IPS-NIHi11 (cell line): ENCODE measurements at places on chromosomes 7 and 10.
A peak's percentile ranks its signal among the peaks of the same experiment; 100 is the strongest.

GRCh38 chr10:28664369-28664740, 13.0 kb upstream of the BAMBI start:
- no peak for DNase-seq

GRCh38 chr7:35694161-35694783, 663 bp downstream of the HERPUD2 start:
- DNase-seq, result no peak

- DNase-seq, result no peak
These were observed 235.9 kb upstream of the ZNF32 start for GRCh38 chr10:43884501-43885105.

- no peak for DNase-seq
These were observed 909.7 kb downstream of the DNAJB9 start for GRCh38 chr7:109479388-109479787.

DNA sequence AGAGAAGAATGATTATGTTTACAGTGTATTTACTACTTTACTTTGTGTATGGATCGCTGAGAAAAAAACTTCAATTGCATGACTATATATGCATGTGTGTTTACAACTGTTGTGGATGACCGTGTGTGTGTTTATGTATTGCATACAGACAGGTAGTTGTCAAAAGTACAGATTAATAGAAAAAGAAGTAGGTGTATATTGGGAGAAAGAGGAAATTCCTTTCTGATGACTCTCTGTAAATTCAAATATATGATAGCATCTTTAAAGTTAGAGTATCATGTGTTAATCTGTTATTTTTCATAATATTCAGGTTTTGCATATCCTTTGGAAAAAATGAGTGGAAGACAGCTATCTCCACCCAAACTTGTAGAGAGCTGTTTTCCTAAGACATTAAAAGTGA, 160.4 kb upstream of the AGR3 start:
- DNase-seq, result no peak

- DNase-seq, result no peak
These were observed 123.6 kb downstream of the ADAM22 start for GRCh38 chr7:88057655-88058054.

DNA sequence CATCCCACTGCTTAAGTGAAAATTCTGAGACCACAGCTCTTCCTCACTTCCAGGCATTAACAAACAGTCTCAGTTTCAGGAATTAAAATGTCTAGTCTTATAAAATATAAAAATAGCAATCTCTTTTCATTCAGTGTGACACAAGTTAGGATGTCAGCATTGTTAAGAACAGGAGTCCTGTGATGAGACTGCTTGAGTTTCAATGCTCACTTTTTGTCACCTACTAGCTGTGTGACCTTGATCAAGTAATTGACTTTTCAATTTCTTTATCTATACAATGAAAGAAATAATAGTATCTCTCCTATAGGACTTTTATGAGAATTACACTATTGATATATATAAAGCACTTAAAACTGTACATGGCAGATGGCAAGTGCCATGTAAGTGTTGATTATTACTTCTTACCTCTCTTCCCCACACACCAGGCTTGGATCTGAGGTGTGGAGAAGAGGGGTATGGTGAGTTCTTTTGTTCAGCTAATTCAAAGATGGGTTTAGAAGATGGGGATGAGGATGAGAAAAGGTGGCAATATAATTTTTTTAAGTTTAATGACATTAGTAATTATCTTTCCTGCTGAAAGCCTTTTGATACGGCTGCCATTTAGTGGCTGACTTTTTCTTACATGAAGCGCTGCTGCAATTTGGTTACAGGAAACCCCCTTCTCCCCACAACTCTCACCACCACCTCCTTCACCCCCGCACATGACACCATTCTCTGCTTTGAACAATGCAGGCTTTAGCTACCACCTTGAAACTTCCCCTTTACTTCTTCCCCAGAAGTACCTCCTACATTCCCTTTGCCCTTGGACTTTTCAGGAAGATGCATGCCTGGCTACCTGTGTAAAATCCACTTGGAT, 20.8 kb upstream of the HYAL4 start:
- DNase-seq, result no peak

DNA sequence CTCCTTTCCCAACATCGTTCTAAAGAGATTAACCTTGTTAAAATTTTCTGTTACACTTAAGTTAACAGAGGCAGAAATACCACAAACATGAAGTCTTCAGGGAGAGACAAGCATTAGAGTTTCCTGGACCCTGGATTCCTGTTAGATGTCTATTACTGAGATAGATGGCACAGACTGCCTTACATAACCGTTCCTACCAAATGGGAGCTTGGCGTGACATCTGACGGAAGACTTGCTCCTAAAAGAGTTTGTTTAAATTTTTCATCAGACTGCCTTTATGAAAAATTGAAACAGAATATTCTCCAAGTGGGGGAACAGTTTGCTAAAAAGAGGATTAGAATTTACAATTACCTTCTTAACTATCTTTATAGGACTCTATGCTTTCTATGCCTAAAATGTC, 22.7 kb downstream of the ANK3 start:
- DNase-seq, result no peak

DNA sequence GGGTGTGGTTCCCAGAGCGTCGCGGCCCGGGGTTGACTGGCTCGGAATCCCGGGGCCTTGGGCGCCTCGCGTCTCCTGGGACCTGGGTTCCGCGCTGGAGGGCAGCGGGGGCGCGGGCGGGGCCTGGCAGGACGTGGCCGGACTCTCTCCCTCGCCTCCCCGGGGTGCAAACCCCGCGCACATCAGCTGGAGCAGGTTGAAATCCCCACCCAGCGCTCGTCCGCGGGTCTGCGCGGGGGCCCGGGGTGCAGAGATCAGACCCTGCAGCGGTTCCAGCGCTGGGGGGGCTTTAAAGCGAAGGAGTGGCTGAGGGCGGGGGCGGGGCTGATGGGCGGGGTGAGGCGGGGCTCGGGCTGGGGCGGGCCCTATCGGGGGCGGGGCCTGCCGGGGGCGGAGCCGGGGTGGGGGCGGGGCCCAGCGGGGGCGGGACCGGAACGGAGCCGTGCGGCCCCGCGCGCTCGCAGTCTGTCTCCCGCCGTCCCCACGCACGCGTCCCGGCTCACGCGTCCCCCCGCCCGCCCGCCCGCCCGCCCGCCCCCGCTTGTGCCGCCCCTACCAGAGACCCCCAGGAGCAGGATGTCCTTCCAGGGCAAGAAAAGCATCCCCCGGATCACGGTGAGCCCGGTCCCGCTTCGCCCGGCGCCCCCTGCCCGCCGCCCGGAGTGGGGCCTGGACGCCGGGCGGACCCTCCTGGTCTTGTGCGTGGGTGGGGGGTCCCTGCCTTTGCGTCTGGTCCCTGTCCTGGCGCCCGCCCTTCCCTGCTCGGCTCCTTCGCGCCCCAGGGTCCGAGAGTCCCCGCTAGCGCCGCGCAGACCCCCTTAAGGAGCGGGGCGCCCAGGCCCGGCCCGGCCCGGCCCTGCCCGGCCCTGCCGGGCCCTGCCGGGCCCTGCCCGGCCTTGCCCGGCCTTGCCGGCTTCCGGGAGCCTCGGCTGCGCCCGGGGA, at the start of gene DPYSL4:
TSS of gene DPYSL4 (plus strand) at position 461 of the 942 bp plus-strand sequence. CDS start at position 577, 116 bp downstream.
- DNase-seq, result peak; percentile 96

GRCh38 chr7:128833148-128833945, 3.1 kb downstream of the FLNC start:
- peak; percentile 46 for DNase-seq

DNA sequence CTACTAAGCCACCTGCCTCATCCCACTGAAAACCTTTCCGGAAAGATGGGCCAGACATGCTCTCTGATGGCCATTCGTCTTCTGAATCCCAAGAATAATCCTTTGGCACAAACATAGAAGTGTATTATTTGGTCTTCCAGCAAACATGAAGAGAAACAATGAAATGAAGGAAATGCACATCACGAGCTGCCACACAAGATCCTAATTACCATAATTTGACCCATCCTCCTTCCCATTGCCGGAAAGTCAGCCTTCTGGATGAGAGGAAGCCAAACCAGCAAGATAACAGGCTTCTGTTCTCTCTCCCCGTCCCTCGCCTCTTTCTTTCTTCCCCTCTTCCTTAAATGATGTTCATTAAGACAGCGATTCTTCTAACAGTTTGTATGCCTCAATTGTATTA, 218.9 kb upstream of the KMT2E start:
- no peak for DNase-seq

GRCh38 chr7:113015034-113015645, 71.5 kb downstream of the GPR85 start:
- no peak for DNase-seq

- no peak for DNase-seq
These were observed 223.9 kb downstream of the TCERG1L start for GRCh38 chr10:131087464-131088215.

DNA sequence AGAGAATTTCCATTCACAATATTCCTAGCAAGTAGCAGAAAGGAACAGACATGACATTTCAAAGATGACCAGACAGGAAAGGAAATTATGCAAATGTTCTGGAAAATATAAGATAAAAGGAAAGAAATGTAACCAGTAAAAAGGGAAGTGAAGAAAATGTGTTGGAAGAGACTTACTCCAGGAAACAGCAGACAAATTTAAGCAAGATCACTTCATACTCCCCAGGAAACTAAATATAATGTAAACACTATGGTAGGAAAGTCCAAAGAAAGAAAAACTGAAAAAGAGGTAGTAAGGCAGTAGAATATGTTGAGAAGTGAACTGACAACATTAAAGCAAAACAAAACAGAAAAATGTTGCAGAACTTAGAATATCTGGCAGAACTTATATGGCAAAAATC, 6.4 kb upstream of the ST8SIA6 start:
- DNase-seq, result no peak

DNA sequence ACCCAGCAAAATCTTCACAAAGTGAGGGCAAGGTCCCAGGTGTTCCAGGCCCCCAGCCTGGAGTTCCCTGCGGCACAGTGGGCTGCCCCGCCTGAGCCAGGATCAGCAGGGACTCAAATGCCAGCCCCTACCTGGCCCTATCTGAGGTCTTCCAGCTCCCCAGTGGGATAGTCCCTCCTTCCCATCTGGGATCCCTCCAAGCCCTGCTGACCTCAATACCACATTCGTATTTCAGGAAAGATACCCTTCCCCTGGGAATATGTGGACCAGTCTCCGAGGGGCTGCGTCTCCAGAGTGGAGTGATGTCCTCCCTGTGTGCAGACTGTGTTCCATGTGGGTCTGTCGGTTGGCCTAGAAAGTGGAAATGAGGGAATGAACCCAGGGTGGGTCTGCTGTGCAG, 40.9 kb downstream of the ELFN1 start:
- peak; percentile 1 for DNase-seq

GRCh38 chr7:143255564-143255963, 7.7 kb upstream of the GSTK1 start:
- no peak for DNase-seq

DNA sequence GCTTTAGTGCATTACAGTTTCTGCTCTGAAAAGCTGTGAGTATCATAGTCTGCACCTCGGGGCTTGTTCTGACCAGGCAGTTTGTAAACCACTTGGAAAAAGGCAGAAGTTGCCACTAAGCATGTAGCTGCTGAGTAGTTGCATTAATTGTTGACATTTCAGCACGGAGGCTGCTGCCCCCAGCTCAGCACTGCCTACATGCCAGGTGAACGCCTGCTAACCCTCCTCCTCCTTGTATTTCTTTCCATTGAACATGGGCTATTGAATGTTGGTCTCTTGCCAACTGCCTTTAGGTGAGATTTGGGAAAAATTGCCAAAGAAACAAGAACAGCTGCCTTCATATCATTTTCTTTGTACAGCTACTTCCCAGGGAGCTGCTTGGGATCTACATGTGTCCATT, 164.2 kb downstream of the RAPGEF5 start:
- no peak for DNase-seq

DNA sequence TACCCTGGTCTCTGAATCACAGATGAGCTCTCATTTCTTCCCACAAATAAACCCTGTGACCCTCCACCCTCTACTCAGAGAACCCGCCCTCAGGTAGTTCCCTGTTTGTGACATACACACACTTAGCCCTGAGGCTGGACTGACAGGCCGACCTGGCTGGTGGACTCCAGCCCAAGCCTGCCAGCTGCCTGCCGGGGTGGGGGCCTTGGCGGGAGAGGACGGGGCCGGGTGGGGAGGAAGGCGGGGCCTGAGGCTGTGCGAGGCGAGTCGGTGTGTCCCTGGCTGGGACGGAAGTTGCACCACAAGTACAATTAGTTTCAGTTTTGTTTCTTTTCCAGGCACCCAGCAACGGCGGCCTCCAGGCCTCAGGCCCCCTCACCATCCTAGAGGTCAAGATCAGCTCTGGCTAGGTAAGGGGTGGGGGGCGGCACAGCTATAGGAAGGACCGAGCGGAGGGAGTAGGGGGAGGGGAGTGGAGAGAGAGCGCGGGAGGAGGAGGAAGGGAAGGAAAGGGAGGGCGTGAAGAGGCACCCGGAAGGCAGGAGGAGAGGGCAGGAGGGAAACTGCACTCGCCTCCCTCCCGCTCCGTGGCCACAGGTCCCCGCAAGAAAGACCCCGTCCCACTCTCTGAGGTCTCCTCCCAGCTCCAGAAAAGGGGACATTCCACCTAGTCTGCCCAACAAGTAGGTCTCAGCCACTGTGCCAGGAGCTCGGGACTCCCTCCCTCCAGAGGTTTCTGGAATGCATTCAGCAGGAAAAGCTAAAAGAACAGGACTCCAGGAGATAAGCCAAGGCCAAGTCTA, at the start of gene TRIM56:
TSS of gene TRIM56 (plus strand) at position 320 of the 803 bp plus-strand sequence. CDS start 1,832 bp downstream, outside the sequence.
- DNase-seq, result peak; percentile 85

DNA sequence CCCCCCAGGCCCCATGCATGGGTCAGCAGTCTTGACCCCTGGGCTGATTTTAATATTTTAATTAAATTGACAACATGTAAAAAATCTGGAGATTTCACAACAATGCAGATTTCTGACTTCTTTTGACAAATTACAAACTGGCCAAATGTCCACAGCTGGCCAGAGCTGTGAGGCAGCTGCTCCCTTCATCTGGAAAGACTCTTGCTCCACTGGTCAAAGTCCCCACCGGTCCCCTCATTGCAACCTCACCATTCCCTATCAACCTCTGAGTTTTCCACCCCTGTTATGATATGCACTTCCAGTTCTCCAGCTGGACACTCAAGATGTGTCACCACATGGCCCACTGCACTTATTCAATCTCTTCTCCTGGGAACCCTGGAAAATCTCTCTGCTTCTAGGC, 266.2 kb downstream of the KCNMA1 start:
- DNase-seq, result no peak

DNA sequence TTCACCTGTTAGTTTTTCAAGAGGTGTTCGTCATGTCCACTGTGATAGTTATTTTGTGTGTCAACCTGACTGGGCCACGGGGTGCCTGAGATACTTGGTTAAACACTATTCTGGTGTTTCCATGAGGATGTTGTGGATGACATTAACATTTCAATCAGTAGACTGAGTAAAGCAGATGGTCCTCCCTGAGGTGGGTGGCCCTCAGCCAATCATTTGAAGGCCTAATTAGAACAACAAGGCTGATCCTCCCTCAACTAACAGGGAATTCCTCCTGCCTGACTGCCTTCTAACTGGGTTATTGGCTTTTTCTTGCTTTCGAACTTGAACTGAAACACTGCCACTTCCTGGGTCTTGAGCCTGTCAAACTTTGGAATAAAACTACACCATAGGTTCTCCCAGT, 75.8 kb downstream of the ENO4 start:
- DNase-seq, result no peak

- DNase-seq, result no peak
These were observed 20.6 kb downstream of the ZNF777 start for GRCh38 chr7:149440222-149440621.
